ENCODE measurements at places on chromosomes 2 and 18.

DNA sequence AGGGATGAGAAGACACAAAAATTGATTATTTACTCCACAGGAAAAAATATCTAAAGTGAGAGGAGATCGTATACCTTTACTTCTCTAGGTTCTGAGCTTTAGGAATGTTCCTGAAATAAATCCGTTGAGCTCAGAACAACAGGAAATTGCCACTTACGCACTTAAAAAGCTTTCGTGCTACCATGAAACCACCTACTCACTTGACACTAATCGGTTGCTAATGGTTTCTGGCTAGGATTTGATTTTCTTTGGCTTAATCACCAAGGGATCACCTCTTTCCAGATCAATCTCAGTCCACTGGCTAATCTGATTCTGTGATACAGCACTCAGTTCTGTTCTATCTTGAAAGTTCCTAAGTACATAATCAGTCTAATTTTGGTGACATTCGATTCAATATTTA is 419.6 kb downstream of the DLGAP1 start:
- DNase-seq = no peak

- no peak for DNase-seq
Measured at GRCh38 chr2:117702098-117702497, 112.4 kb upstream of the DDX18 start.

GRCh38 chr2:211070547-211070946 is 514.1 kb downstream of the CPS1 start:
- no peak for DNase-seq

GRCh38 chr2:9187620-9188214 is 18.9 kb upstream of the ASAP2 start:
- DNase-seq = no peak

- no peak for DNase-seq
Measured at GRCh38 chr2:158753641-158754611, 41.2 kb upstream of the DAPL1 start.

GRCh38 chr2:45460825-45461224 is 150.2 kb downstream of the SRBD1 start:
- no peak for DNase-seq

GRCh38 chr2:216279031-216279430 is 93.3 kb downstream of the MARCHF4 start:
- DNase-seq = no peak

DNA sequence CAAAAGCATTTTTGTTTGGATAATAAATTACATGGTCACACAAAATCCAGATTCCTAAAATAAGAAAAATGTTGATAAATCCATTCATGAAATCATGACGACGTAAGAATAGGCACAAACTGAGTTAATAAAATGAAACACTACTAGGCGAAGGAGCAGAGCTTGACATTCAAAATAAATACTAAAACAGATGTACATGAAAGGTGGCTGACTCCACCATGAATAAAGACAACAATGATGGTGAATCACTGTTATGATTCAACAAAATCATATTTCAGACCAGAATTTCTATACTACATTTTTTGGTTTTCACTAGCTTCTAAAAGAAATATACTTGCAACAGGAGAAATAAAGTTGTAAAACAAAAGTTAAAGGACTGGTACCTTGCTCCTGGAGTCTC is 122.0 kb upstream of the RNU4ATAC start:
- DNase-seq = no peak

DNA sequence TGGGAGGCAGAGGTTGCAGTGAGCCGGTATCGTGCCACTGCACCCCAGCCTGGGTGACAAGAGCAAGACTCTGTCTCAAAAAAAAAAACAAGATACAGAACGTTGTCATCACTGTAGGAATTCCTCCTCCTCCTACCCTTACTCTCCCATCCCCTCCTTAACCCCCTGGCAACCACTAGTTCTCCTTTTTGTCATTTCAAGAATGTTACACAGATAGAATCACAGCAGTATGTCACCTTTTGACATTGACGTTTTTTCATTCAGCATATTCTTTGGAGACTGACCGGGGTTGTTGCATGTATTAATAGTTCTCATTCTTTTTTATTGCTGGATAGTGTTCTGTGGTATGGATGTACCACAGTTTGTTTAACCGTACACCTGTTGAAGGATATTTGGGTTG is 32.4 kb downstream of the TTLL4 start:
- DNase-seq = no peak

GRCh38 chr2:119384971-119385370 is 18.2 kb downstream of the DBI start:
- no peak for DNase-seq
